ENCODE measurements at places on chromosomes 3 and 15.
A peak's percentile ranks its signal among the peaks of the same experiment; 100 is the strongest.

- DNase-seq, result no peak
Measured at GRCh38 chr3:148865049-148865448, at the start of gene CPA3. TSS of gene CPA3 (plus strand) at chr3:148865296. CDS start at chr3:148865308, 12 bp downstream.

DNA sequence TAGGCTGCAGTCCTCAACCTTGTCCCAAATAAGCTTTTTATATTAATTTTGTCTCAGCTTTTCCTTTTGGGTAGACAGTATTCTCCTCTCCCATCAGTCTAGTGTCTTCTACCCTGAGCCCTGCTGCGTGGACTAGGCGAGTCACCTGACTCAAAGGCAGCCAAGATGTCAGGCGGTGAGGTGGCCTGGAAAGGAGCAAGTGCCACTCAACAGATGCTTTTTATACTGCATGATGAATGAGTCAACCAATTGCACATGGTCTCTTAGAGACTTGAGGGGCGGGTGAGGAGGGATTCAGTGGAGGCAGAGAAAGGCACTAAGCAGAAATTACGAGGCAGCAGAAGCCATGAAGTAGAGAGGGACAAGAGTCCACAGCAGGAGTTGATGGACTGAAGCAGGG is 95.9 kb downstream of the FRMD4B start:
- DNase-seq, result peak; percentile 46

DNA sequence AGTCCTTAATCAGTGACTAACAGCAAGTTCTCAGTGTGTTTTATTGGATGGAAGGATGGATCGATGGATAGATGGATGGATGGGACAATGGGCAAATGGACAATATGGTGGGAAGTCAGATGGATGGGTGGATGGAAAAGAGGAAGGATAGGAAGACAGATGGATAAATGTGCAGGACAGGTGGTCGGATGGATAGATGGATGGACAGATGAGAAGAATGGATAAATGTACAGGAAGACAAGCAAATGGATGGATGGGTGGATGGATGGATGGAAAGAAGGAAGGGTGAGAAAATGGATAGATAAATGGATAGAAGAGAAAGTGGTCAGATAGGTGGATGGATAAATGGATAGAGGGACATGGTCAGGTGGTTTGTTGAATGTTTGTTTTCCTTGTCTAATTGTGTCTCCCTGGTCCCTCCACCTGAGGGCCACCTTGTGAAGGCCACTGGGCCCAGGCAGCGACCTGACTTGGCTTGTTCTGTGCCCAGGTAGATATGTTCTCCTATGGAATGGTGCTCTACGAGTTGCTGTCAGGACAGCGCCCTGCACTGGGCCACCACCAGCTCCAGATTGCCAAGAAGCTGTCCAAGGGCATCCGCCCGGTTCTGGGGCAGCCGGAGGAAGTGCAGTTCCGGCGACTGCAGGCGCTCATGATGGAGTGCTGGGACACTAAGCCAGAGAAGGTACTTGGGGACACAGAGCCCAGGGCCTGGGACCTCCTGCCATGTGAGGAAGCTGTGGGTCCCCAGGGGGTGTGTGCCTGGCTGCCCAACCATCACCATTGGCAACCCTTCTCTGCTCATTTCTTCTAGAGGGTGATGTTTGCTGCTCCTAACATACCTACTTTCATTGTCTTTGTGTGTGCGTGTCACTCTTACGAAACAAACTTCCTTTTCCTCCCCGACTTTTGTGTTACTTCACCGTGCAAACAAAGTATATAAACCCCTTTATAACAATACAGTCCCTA is 137.5 kb downstream of the LRRK1 start:
- no peak for DNase-seq

DNA sequence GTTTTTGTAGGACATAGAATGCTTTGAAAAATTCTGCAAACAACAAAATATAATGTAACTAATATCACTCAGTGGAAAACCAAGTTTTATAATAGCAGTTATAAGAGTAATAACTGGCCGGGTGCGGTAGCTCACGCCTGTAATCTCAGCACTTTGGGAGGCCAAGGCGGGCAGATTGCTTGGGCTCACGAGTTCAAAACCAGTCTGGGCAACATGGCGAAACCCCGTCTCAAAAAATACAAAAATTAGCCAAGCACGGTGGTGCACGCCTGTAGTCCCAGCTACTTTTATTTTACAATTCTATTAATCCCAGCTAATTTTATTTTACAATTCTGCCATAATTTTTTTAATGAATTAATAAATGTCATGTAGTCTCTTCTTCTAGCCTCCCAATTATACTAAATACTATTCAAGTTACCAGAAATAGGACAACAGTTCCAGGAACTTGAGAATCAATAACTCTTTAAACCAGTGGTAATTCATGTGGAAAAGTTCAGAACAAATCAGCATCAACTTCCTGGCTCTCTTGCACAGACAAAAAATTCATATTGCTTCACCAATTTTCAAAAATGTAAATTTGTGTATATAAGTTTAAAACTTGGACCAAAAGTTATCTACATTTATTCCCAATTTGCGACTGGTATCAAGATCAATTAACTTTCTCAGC is 2.2 kb downstream of the DENND4A start:
- DNase-seq, result no peak

- DNase-seq, result no peak
Measured at GRCh38 chr3:42843713-42844411, 31.8 kb downstream of the CYP8B1 start.

DNA sequence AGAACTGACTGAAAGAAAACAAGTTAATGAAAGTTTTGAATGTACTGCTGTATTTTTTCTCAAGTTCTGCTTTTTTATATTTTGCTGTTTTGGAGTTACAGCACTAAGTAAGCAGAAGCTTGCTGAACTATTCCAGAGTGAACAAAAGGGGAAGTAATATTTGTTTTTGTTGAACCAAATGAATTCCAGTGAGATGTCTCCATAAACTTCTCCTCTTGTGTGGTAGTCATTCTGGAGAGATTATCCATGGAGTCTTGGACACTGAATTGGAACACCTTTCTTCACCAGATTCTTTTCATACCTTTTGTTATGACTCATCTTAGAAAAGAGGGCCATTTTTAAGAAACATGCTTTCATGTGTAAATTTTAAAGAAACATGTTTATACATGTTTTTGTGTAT is 8.8 kb downstream of the ANKUB1 start:
- DNase-seq, result peak; percentile 86
